Cerebellar cortex (tissue), 1 donor: ENCODE measurements at places on chromosomes 3 and 15.

DNA sequence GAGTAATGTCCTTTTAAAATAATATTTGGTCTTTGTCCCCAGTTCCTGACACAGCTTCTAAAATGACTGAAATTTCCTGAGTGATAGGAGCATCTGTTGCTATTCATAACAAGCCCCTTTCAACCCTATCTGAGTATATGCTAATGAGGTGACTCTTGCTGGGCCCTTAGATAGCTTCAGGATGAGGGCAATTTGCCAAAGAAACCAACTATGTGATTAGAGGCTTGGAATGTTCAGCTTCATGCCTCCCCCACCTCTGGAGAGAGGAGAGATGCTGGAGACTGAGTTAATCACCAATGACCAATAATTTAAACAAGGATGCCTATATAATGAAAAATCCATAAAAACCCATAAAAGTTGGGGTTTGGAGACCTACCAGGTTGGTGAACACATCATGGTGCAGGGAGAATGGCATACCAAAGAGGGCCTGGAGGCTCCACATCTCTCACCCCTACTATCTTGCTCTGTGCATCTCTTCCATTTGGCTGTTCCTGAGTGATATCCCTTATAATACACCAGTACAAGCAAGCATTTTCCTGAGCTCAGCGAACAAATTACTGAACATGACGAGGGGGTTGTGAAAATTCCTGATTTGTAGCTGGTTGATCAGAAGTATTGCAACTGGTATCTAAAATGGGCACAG, 189.2 kb downstream of the ECT2 start:
- DNase-seq, result no peak

DNA sequence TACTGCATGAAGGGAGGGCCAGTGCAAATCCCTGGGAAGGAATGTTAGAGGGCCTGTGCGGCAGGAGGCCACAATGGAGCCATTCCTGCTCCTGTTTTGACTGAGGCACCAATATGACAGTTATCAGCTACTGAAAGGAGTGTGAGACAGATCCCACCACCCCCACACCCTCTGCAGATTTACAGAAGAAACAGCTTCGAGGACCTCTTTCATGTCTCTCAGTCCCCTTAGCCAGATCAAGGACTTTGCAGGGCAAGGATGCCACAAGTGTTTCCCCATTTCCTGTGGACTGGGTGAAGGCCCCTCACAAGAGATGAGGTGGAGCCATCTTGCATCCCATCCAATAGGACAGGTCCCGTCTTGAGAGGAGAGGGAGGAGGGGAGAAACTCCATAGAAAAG, 48.5 kb upstream of the RASGRP1 start:
- DNase-seq, result no peak

GRCh38 chr15:44327578-44327977, 39.1 kb downstream of the GOLM2 start:
- no peak for DNase-seq

GRCh38 chr3:62462788-62463187, 89.4 kb upstream of the FEZF2 start:
- no peak for DNase-seq

DNA sequence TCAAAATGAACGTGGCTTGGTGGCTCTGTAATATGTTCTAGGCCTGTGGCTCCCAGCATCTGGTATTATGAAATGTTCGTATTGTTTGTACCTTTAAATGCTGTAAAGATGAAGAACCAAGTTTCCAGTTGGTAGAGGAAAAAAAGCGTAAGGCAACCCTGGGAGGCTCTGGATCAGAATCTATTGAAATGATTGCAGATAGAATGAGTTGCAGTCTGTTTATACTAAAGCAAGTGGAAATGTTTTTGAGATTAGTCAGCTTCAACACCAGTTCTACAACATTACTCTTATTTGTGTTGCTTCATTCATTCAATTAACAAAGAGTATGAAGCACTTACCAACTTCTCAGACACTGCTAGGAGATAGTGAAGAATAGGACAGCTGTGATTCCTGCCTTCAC, 5.3 kb downstream of the ARL6IP5 start:
- DNase-seq, result no peak

GRCh38 chr15:26084771-26085170, 221.6 kb upstream of the ATP10A start:
- DNase-seq, result peak; percentile 25

GRCh38 chr15:88844749-88845386, 41.6 kb downstream of the ACAN start:
- no peak for DNase-seq

DNA sequence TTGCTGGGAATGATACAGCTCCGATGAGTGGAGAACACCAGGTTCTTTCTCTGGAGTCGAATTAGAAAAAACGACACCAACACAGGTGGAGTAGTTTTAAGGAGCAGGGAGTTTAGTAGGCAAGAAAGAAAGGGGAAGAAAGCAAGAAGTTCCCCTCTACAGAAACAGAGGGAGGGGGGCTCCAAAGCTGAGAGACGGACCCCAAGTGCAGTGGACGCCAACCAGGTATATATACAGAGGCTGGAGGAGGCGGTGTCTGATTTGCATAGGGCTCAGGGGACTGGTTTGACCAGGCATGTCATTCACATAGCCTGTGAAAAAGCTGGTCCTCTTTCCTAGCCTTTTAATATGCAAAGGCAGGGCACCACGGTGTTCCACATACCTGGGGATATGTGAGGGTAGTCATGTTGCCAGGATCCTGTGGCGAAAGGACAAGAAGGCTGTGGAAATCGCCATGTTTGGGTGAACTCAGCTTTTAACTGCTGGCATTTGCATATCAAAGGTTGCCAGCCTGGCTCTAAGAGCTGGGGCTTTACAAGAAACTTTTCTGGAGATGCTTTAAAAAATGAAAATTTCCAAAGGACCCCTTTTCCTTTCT, 887.4 kb upstream of the EPHA6 start:
- peak; percentile 16 for DNase-seq

DNA sequence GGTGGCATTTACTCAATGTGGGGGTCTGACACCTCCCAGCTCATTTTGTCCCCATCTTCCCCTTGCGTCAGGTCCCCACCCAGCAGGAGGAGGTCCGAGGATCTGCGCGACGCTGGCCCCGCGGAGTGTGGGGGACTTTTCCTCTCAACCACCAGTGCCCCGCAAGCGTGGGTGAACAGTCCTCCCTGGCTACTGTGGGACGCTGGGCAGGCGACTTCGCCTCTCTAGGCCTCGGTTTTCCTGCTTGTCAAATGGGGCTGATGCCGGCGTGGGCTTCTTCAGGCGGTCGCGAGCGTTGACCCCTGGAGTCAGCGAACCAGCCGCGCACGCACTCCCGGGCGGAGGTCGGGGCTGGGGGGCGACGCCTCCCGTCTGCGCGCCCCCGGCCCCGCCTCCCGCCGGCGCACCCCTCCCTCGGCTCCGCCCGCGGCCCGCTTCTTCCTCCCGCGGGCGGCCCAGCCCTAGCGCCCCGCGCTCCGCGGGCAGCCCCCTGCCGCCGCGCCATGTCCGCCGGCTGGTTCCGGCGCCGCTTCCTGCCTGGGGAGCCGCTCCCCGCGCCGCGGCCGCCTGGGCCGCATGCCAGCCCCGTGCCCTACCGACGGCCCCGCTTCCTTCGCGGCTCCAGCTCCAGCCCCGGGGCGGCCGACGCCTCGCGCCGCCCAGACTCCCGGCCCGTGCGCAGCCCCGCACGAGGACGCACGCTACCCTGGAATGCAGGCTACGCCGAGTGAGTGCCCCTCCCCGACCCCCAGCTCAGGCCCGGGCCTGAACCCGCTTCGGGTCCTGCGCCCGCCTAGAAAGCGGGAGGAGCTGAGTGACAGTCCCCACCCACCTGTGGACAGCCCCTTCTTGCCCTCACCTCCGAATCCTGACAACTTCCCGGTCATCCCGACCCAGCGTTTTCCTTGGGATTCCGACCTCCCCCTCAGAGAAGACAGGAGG, at the start of gene PPM1M:
Gene PPM1M, plus strand, starts transcription at position 438 of the 942 bp plus-strand sequence. Its CDS starts 66 bp downstream, at position 504.
- DNase-seq, result no peak

DNA sequence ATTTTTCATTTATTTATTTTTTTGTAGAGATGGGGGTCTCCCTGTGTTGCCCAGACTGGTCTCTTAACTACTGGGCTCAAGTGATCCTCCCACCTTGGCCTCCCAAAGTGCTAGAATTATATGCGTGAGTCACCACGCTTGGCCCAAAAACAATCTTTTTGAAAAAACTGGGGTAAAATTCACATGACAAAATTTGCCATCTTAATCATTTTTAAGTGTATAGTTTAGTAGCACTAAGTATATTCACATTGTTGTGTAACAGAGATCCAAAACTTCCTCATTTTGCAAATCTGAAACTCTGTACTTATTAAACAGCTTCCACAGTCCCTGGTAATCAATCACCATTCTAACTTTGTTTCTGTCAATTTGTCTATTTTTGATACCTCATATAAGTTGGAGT, 5.2 kb downstream of the SNX1 start:
- no peak for DNase-seq

- DNase-seq, result no peak
Measured at GRCh38 chr3:58074997-58075396, 66.8 kb downstream of the FLNB start.

- DNase-seq, result no peak
Measured at GRCh38 chr3:124119056-124119716, 127.3 kb upstream of the ROPN1 start.

DNA sequence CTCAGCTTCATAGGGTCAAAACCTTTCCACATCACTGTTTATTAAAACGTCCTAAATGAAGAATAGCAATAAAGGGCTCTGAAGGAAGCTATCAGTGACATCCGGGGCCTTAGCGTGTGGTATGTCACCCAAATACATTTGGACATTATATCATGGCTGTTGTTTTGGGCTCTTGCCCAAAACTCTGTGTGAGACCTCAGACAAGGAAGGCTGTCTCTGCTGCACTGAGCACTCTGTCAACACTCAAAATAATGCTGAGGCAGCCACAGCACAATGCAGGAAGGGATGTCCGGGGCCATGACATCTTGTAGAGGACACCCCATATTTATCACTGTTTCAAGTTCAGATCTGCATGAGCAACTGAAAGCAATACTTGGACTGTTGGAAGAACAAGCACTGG, 293.8 kb upstream of the WNT5A start:
- DNase-seq, result no peak

DNA sequence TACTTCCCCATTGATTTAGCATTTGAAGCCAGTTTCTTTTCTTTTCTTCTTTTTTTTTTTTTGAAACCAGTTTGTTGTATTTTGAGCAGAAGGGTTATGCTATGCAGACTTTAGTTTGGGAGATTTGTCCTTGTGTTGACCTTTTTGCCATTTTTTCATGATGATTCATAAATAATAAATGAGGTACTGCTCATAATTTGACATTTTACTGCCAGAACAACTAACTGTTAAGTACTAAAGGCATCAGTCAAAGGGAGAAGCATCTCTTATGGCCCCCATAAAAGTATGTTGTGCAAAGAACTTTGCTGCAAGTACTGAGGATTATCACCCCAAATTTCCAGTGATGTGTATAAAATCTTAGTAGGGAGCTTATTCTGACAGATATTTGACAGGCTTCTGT, 1.7 kb upstream of the GPR87 start:
- DNase-seq, result no peak

GRCh38 chr3:115937054-115937453, 313.7 kb downstream of the GAP43 start:
- no peak for DNase-seq

GRCh38 chr3:136860541-136860940, 1.5 kb upstream of the NCK1 start:
- no peak for DNase-seq

DNA sequence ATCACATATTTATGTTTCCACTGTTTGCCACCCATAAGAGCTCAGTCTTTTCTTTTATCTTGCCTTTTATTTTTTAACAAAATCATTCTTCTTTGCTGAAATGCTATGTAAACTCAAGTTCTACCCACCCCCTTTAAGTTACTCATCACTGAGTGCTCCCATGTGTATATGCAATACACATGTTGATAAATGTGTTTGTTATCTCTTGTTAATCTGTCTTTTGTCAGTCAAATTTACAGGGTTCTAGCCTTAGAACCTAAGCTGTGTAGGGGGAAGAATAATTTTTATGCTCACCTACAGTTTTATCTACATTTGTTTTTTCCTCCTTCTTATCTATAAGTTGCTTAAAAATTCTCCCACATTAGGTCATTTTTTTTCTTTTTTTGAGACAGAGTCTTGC, 1195.9 kb downstream of the ROBO2 start:
- DNase-seq, result no peak
